ENCODE measurements at places on chromosomes 5 and 9. TPM values are rescaled to one million over a fixed set of nuclear protein-coding genes. Genes with fewer than 3 reads are reported as not detected.

DNA sequence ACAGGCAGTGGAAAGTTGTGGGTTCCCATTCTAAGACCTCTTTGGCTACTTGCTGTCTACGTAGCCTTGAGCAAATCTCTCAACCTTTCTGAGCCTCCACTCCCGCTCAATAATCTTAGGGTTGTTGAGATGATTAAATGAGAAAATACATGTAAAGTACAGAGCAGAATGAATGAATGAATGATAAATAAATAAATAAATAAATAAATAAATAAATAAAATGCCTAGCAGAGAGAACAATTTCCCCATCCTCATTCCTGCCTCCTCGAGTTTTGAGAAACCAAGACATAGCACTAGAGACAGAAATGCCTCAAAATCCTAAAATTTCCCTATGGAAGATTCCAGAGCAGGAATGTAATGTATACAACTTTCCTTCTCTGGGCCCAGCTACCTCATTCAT lies 128.3 kb upstream of the RAD23B start:
- DNase-seq, result no peak

GRCh38 chr9:8329561-8330283 lies 530.1 kb upstream of the DMAC1 start:
- no peak for DNase-seq

- no peak for DNase-seq
These were observed 18.1 kb upstream of the TNC start for GRCh38 chr9:115135821-115136778.

DNA sequence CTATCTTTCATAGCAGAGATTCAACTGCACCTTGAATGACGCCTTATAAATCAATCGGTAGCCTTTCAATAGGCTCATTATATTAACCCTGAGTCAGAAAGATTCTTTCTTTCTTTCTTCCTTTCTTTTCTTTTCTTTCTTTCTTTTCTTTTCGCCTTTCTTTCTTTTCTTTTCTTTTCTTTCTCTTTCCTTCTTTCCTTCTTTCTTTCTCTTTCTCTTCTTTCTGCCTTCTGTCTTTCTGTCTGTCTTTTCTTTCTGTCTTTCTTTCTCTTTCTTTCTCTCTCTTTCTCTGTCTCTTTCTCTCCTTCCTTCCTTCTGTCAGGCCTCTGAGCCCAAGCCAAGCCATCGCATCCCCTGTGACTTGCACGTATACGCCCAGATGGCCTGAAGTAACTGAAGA lies 86.0 kb upstream of the CLINT1 start:
- no peak for DNase-seq

GRCh38 chr5:96318569-96319110 lies 114.4 kb downstream of the PCSK1 start:
- DNase-seq, result no peak

- no peak for DNase-seq
These were observed 508.9 kb downstream of the EBF1 start for GRCh38 chr5:158590746-158591300.

LMX1B gene
- total RNA-seq, result not detected
